SJSA1 (cell line): ENCODE measurements at places on chromosomes 7 and 10. TPM values are rescaled to one million over a fixed set of nuclear protein-coding genes. Genes with fewer than 3 reads are reported as not detected.

GRCh38 chr7:31464601-31465000 is 49.3 kb upstream of the ITPRID1 start:
- DNase-seq = no peak

- DNase-seq = no peak
Measured at GRCh38 chr10:26950934-26951333, 90.2 kb upstream of the ABI1 start.

FRMPD2 gene
- 0.03 TPM in 1 of 2 replicates, not detected in the other for total RNA-seq

INSYN2A gene
- total RNA-seq = not detected in 2 replicates

PIP4K2A gene
- 51.7 and 61.7 TPM in 2 replicates for total RNA-seq

MBLAC1 gene
- total RNA-seq = 2.4 and 3.3 TPM in 2 replicates
